Dermis blood vessel endothelial cell (primary cell): ENCODE measurements at places on chromosomes 3 and 15. TPM values are rescaled to one million over a fixed set of nuclear protein-coding genes. Genes with fewer than 3 reads are reported as not detected.

GRCh38 chr3:66270701-66271100 lies 49.9 kb downstream of the SLC25A26 start:
- no peak for DNase-seq

DNA sequence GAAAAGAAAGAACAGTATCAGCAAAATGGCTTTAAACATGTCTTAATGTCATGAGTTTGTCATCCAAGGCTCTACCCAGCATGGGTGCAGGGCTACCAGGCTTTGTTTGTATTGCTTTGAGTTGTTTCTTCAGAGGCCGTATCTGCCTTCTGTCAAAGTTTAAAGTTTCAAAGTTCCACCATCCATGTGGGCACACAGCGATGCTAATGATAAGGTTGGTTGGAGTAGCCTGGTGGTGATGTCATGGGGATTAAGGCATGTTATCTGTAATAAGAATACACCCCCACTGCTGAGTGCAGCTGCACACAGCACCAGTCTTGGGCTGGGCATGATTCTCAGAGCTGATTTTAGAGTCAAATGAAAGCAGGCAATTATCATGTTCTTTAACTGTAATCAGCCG lies 72.0 kb upstream of the LRTM1 start:
- no peak for DNase-seq

- DNase-seq = no peak
Observed at GRCh38 chr3:190182418-190183043, 61.8 kb upstream of the P3H2 start.

- no peak for DNase-seq
Observed at GRCh38 chr3:147371140-147371539, 35.2 kb downstream of the ZIC4 start.

The RETNLB gene
- total RNA-seq = not detected in 2 replicates
